ENCODE measurements at places on chromosomes 4 and X. TPM values are rescaled to one million over a fixed set of nuclear protein-coding genes. Genes with fewer than 3 reads are reported as not detected.

Gene PRRG3
- 0.91 TPM for total RNA-seq

Gene RASGEF1B
- total RNA-seq = 8.4 TPM

Gene WAS
- 4.8 TPM for total RNA-seq

Gene HSPA4L
- 5.6 TPM for total RNA-seq

Gene RHOXF2B
- total RNA-seq = not detected

Gene STBD1
- total RNA-seq = 6.9 TPM

Gene TMEM271
- total RNA-seq = not detected

Gene ATP8A1
- 12.5 TPM for total RNA-seq

Gene UGT2A3
- 0.31 TPM for total RNA-seq

Gene CSN2
- total RNA-seq = not detected

Gene GYPE
- 1.8 TPM for total RNA-seq

Gene ERVMER34-1
- total RNA-seq = 3.7 TPM

Gene MAGEB10
- total RNA-seq = not detected

Gene GAGE12E
- total RNA-seq = not detected

Gene SSX4B
- not detected for total RNA-seq

Gene USP51
- total RNA-seq = 3.5 TPM

Gene XAGE1A
- not detected for total RNA-seq

DNA sequence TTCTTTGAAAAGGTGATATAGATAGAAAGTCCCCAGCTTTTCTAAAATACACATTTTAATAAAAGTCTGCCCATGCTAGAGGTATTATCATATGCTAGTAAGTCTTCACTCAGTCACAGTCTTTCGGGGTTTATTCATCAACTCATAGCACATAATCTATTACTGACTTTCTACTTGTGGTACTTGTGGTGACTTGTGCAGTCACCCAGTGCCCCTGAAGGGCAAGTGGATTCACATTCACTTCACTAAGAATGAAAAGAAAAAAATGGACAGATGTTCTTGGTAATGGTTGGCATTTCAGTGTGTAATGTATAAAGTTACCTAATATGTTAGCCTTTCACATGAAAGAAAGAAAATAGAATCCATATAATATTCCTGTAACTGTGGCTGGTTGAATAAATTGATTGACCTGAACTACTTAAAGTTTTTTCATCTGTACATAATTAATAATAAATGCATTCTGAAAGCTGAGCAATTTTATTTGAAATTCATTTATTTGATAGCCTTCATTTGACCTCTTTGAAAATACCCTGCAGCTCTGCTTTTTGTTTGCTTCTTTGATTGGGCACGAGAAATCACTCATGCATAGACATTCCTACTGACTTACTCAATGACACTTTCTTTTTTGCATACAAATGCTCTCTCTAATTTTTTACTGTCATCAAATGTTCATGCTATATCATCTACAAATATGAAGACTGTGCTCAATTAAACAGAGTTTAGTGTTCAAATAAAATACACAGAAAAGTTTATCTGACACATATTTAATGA is 39.5 kb upstream of the ZNF330 start:
- DNase-seq = no peak

- DNase-seq = no peak
Measured at GRCh38 chr4:164109503-164109902, 615.0 kb downstream of the TMA16 start.

GRCh38 chr4:112704991-112705845 is 68.3 kb downstream of the LARP7 start:
- no peak for DNase-seq

GRCh38 chr4:166839615-166840251 is 394.6 kb downstream of the SPOCK3 start:
- DNase-seq = no peak

- DNase-seq = peak; percentile 52
Measured at GRCh38 chr4:134201216-134202161, at the start of gene PABPC4L. PABPC4L (minus strand) TSS chr4:134201789; CDS start chr4:134201019, 770 bp downstream.

GRCh38 chr4:142532054-142532453 is 314.0 kb downstream of the INPP4B start:
- DNase-seq = no peak

DNA sequence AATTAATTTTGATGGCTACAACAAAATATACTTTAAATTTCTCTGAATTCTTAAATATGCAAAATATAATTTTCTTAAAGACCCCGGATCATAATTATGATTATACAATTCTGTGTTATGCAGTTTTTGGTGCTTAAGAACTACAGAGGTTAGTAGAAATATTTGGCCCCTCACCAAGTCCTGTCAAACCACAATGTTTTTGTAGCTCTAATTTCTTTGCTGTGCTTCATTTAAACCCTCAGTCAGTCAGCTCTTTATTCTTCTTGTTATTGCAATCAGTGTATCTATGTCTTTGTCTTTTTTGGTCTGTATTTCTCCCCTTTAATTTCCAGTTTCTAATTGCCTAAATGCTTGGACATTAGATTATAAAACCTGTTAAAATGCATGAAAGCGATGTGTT is 186.1 kb downstream of the CAMK2D start:
- DNase-seq = no peak

- DNase-seq = no peak
Measured at GRCh38 chr4:8262637-8263322, 6.8 kb upstream of the HTRA3 start.

GRCh38 chrX:101619364-101619763 is 1.6 kb upstream of the ARMCX6 start:
- DNase-seq = no peak

GRCh38 chr4:112374850-112375249 is 77.7 kb downstream of the ALPK1 start:
- DNase-seq = no peak

DNA sequence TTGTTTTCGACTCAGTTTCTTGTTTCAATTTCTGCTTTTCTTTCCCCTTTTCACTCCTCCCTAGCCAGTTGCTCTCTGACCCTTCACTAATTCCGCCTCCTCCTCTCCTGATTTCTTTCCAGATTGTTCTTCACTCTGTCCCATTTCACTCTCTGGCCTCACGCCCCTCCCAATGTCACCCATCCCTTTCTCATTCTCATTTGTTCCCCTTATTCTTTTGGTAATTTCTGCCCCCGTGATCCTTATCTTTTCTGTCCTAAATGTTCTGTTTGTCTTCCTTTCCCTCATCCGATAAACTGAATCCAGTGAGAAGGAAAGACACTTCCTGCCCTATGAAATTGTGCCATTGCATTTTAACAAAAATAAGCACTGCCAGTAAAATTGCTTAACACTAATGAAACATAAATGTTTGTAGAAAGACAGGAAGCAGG is 94.5 kb upstream of the RASGEF1B start:
- DNase-seq = no peak

- no peak for DNase-seq
Measured at GRCh38 chr4:1872870-1873269, 1.7 kb downstream of the NSD2 start.

- DNase-seq = no peak
Measured at GRCh38 chrX:16516232-16516876, 133.6 kb upstream of the S100G start.

DNA sequence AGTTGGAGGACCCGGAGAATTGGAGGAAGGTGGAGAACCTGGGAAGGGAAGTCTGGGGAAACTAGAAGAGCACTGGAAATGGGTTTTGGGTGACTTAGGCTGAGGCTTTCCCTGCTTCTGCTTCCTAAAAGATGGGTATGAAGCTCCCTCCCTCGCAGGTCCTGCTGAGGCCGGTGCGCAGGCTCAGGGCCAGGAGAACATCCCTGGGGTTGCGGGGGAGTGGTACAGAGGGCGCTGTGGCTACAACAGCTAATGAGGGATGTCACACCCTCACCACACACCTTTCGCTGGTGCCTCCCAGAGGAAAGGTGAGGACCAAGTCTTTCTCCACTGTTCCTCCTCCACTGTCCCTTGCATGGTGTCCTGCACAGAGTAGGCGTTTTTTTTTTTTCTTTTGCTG is 15.8 kb downstream of the APLN start:
- no peak for DNase-seq

DNA sequence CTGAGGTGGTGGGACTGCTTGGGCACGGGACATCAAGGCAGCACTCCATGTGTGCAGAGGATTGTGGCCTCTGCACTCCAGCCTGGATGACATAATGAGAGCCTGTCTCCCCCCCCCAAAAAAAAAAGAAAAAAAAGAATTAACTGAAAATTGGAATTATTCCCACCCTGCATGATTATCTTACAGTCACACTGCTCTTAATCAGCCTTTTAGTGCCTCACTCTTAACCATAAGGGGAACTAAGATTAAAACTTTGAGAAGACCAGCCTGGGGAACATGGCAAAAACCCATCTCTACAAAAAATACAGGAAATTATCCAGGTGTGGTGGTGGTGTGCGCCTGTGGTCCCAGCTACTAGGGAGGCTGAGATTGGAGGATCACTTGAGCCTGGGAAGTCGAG is 94.6 kb downstream of the UBE2K start:
- DNase-seq = no peak

GRCh38 chr4:151015459-151016347 is 619 bp upstream of the LRBA start:
- DNase-seq = peak; percentile 71

GRCh38 chr4:98662626-98663225 is 4.3 kb upstream of the TSPAN5 start:
- DNase-seq = no peak

DNA sequence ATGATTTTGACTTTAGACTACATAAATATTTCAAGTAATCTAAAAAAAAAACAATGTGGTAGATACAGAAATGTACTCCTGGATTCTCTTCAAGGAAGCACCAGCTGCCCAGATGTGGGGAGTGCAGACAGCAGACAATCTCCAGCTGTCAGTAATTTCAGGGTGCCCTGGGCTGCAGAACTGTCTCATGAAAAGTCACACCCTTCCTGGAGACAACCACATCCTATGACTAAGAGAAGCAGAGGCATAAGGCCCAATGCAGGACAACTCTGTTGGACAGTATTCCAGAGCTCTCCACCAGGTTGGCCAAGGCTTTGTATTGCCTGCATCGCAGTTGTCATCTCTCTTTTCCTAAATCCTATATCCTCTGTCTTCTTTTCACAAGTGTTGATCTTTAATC is 34.4 kb upstream of the BLTP1 start:
- DNase-seq = no peak

DNA sequence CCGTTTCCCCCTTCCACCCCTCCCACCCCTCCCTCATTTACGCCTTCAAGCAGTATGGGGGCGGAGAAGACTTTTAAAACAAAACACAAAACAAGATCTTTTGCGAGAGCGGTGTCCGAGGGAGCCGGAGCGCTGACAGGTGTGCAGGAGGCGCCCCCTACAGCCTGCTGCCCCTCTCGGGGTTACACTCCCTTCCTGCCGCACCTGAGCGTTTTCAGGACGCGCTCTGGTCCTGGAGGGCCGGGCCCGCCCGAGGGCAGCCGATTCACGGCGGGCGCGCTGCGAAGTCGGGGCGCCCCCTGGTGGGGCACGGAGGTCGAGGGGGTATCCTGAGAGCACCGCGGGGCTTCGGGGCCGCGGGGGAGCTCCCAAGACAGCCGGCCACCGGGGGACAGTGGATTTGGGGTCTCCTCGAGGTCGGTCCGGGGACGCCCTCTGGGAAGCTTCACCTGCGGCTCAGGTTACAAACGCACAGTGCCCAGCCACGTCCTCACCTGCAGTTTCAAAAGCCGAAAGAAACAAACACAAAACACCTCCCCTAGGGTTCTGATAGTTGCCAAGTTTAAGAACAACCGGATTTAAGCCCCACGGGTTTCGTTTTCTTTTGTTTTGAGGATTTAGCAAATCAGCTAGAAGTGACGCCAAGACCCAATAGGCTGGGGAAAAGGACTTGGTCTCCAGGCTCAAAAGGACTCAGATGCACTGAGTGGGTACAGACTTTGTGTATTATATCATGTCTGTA is 8.0 kb upstream of the NEUROG2 start:
- no peak for DNase-seq

DNA sequence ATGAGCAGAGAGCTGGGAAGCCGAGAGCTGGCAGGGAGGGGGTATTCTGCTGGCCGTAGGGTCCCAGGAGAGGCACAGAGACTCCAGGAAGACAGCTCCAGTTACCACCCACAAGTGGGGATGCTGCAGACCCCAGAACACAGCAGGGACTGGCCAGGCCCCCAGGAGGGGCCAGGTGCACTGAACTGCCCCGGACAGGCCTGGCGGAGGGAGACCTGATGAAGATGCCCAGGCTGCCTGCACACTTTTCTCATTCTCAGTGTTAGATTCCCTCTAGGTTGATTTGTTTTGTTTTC is 110.8 kb downstream of the CPZ start:
- DNase-seq = peak; percentile 22

- no peak for DNase-seq
Measured at GRCh38 chr4:5330339-5330989, 279.2 kb downstream of the STK32B start.

DNA sequence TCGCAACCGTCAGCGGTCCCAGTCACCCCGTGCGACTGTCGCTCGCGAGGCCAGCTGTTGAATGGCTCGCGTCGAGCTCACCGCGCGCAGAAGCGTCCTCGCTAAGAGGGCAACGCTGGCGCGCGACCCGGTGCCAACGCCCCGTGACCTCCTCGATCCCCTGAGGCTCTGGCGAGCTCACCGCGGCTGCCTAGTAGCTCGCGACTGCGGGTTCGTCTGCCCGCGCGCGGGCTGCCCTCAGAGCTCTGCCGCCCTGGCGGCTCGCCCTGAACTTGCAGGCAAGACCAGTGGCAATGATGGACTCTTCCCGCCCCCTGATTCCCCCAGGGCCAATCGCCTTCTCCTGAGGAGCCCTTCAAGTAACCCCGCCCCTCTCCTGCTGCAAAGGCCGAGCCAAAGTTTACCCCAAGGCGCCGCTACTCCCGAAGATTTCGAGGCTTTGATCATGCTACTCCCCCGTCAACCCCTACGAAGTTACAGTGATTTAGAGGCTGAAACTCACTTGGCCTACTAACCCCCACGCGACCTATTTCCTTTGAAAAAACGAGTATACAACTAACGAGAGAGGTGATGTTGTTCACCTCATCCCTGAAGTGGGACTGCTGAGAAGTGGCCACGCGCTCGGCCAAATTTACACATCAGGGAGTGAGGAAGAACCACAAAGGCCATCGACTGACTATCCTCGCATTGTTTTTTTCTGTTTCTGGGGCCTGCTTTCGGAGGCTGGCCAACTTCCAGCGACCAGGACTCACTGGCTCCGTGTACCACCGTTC is 37.5 kb downstream of the PGRMC1 start:
- no peak for DNase-seq

DNA sequence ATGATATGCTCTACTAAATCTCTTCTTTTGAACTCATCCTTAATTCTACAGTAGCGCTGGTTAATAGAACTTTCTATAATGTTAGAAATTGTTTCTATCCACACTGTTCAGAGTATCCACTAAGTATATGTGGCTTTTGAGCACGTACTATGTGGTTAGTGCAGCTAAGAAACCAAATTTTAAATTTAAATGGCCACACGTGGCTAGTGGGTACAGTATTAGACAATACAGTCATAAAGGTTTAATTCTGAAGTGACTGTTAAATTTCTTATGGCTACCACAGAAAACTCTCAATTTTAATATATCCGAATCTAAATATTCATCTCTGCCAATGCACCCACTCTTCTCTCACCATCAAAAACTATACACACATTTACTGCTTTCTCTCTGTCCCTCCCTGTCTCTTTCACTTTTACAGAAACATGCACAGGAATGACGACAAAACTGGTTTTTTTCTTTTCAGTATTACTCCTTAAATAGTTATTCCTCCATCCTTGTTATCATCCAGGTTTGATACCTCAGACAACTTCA is 583.9 kb downstream of the KCTD8 start:
- DNase-seq = no peak

- no peak for DNase-seq
Measured at GRCh38 chr4:109251396-109251795, 51.1 kb downstream of the COL25A1 start.

Measured in ureter (tissue), 1 donor.